ENCODE measurements at places on chromosomes 1 and 21.

DNA sequence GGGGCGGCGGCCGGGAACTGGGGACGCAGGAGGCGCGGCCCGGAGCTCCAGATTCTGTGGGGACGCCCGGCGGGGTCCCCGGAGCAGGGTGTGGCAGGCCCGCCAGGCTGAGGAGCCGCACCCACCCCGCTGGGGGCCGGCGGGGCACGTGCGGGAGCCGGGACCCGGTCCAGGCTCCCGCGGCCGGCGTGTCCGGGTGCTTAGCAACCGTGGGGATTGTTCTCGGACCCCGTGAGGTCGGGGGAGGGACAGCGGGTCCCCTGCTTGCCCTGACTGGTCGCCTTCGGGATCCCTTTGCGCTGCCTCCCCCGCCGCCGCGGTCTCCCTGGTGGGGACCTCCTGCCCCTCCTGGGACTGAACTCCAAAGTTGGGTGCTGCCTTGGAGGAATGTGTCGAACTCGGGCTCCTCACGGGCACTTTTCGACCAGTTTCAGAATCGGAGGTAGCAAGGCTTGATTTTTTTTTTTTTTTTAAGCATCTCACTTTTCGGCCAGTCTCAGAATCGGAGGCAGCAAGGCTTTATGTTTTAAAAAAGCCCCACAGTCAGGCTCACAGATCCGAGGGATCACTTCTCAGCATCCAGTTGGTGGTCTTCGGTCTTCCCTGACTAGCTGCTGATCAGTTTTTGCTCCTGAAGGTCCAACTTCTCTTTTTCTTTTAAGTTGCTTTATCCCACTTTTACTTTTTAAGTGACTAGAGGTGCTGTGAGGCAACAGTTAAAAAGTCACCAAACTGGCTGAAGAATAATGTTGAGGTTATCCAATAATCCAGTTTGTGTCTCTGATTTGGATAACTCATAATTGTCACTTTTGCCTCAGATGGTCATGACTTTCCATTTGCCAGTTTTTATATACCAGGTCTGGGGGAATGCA is 648 bp downstream of the FAM76A start:
- DNase-seq = peak; percentile 63

DNA sequence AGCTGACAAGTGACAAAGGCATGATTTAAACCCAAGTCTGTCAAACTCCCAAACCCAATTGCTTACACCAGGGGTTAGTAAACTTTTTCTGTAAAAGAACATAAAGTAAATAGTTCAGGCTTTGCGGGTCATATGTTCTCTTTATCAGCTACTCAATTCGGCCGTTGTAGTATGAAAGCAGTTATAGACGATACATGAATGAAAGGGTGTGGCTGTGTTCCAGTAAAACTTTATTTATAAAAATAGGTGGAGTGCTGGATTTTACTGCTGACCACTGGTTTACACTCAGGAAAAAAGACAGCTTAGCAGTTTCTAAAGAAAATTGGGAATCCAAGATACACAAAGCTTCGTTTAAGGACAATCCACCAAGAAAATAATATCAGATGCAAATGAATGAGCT is 124.3 kb upstream of the BCL9 start:
- no peak for DNase-seq

- DNase-seq = no peak
Observed at GRCh38 chr1:118484893-118485292, 299.9 kb upstream of the SPAG17 start.

GRCh38 chr1:96498744-96499340 is 222.7 kb upstream of the PTBP2 start:
- no peak for DNase-seq

DNA sequence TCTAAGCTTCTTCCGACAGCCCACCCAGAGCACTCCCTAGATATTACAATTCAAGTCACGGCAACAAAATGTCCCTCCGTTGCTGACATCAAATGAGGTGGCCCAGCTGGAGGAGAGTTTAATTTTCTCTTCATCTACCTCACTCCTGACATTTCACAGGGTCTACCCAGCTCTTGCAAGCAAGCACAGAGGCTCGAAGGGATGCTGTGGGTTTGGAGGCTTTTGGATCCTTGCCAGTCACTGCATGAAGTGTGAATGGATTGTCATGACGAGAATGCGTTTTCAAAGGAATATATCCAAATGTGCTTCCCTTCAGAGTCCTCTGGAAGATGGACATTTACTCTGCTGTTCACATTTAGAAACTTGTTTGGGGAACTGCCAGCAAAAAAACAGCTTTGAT is 33.5 kb downstream of the CAPN8 start:
- no peak for DNase-seq

- DNase-seq = no peak
Observed at GRCh38 chr1:186443638-186444037, 17.3 kb downstream of the PDC start.

GRCh38 chr1:113452921-113453770 is 62.8 kb downstream of the MAGI3 start:
- peak; percentile 2 for DNase-seq

- DNase-seq = no peak
Observed at GRCh38 chr1:10601342-10602070, 126.8 kb downstream of the PEX14 start.

All from germinal center (tissue), 1 donor.